ENCODE measurements at places on chromosomes 4 and X.

DNA sequence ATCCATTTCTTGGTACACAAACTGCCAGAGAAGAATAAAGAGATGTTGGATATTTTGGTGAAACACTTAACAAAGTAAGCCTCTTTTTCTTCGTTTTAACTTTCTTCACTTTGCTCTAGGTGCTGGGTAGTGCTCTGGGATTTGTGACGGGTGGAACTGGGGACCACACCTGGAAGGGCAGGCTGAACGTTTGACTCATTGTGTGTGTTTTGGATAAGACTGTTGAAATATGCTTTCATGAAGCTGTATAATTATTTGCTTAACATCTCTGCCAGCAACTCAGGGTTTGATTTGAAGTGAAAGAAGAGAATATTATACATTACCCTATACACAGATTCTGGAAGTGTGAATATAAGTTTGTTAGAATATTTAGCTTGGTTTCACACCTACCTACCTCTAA is 233.2 kb downstream of the ARHGAP10 start:
- DNase-seq = no peak

GRCh38 chrX:45001048-45001447 is 128.1 kb downstream of the KDM6A start:
- no peak for DNase-seq

- DNase-seq = no peak
Observed at GRCh38 chr4:55330241-55330640, 15.8 kb upstream of the SRD5A3 start.

- no peak for DNase-seq
Observed at GRCh38 chr4:122963216-122963615, 40.8 kb upstream of the NUDT6 start.

- no peak for DNase-seq
Observed at GRCh38 chr4:13430834-13431568, 53.1 kb downstream of the RAB28 start.

GRCh38 chr4:1603413-1604135 is 80.5 kb downstream of the FAM53A start:
- DNase-seq = no peak

- no peak for DNase-seq
Observed at GRCh38 chrX:20399728-20400414, 133.2 kb upstream of the RPS6KA3 start.

DNA sequence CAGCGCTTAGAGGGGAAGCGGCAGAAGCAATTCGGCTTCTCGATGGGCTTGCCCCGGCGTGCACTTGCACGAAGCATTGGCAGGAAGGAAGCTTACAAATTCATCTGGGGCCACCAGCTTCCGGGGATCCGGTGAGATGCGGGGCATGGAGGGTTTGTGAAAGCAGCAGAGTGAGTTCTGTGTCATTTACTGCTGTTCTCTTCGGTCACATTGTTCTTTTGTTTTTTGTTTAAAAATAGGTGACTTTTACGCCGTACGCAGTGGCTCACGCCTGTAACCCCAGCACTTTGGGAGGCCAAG is 47.0 kb downstream of the ASMT start:
- no peak for DNase-seq

GRCh38 chr4:157810137-157810774 is 362.6 kb downstream of the GASK1B start:
- no peak for DNase-seq

DNA sequence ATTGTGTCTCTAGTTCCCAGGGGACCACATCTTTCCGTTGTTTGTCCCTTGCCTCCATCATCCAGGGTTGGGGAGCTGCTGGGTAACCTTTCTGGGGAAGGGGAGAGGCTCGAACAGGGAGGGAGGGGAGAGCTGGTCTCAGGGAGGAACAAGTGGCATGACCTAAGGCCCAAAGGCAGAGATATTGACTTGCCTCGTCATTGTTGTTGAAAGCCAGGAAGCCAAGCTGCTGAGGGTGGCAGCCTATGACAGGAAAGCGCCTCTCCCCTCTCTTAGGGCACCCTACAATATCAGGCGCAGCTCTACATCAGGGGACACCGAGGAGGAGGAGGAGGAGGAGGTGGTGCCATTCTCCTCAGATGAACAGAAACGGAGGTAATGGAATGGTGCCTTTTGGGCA is 20.8 kb downstream of the ZNF185 start:
- no peak for DNase-seq

DNA sequence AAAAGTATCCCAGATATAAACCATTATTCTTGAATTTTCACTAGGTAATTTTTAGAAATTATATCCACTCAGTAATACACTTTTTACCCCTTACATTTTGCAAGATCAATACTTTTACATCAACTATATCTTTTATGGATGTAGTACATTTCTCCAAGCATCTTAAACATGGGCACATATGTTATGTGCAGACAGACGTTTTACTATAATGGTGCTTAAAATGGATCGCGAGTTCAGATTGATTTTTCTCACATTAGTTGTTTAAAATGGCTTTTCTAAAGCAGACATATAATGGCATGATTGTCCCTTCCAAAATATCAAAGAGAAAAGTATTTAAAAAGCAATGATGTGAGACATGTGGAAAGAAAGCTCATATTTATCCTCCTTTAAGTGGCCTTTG is 786.1 kb downstream of the PDHA2 start:
- no peak for DNase-seq

DNA sequence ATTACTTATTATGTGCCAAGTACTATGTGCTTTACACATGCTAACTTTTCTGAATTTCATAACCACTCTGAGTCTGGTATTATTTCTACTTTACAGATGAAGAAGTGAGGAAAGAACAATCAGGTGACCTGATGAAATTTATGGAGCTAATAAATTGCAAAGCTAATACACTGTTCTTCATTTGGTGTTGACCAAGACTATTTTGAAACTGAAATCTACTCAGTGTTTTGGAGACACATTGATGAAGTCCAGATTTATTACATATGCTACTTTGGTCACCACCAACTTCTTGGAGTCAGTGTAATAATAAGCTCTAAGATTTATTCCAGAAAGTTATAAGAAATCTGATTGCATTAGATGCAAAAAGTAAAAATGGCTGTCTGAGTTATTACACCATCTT is 637.9 kb downstream of the FAT4 start:
- no peak for DNase-seq

GRCh38 chr4:104693601-104694201 is 199.0 kb upstream of the CXXC4 start:
- DNase-seq = no peak

DNA sequence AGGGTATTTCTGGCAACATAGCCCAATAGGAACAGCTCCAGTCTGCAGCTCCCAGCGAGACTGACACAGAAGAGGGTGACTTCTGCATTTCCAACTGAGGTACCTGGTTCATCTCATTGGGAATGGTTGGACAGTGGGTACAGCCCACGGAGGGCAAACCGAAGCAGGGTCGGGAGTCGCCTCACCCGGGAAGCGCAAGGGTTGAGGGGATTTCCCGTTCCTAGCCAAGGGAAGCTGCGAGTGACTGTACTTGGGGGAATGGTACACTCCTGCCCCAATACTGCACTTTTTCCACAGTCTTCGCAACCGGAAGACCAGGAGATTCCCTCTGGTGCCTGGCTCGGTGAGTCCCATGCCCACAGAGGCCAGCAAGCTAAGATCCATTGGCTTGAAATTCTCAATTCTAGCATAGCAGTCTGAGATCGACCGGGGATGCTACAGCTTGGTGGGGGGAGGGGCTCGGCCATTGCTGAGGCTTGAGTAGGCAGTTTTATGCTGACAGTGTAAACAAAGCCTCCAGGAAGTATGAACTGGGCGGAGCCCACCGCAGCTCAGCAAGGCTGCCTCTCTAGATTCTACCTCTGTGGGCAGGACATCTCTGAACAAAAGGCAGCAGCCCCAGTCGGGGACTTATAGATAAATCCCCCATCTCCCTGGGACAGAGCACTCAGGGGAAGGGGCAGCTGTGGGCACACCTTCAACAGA is 14.0 kb upstream of the ADAD1 start:
- no peak for DNase-seq

GRCh38 chrX:44898411-44899221 is 25.6 kb downstream of the KDM6A start:
- no peak for DNase-seq

GRCh38 chrX:24963823-24964222 is 51.9 kb downstream of the ARX start:
- no peak for DNase-seq

GRCh38 chr4:89245459-89245858 is 62.1 kb downstream of the GPRIN3 start:
- DNase-seq = no peak

- DNase-seq = no peak
Observed at GRCh38 chr4:150673793-150674192, 91.8 kb downstream of the MAB21L2 start.

- DNase-seq = no peak
Observed at GRCh38 chr4:49063670-49064069, 77.6 kb downstream of the CWH43 start.

GRCh38 chr4:99323756-99324155 is 2.6 kb upstream of the ADH1B start:
- DNase-seq = no peak

DNA sequence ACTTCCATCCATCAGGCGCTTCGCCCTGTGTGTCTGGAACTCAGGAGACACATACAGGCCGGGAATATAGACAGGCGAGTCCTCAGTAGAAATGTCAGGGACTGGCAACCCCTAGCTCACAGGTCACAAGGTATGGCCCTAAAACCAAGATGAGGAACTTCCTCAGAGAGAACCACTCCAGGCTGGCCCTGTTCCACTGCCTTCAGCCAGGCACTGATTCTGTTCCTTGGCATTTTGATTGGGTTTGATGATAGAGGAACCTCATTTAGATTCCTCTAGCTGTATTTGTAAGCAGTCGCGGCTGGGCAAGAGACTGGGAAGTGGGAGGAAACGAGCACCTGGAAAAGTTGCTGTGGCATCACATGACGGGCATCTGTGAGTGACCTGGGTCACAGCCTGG is 8.1 kb downstream of the HPSE start:
- no peak for DNase-seq

- no peak for DNase-seq
Observed at GRCh38 chrX:134375691-134376090, 84.3 kb upstream of the HPRT1 start.

GRCh38 chrX:19133231-19133630 is 11.0 kb upstream of the ADGRG2 start:
- no peak for DNase-seq

GRCh38 chr4:100417565-100417964 is 100.3 kb downstream of the EMCN start:
- no peak for DNase-seq

DNA sequence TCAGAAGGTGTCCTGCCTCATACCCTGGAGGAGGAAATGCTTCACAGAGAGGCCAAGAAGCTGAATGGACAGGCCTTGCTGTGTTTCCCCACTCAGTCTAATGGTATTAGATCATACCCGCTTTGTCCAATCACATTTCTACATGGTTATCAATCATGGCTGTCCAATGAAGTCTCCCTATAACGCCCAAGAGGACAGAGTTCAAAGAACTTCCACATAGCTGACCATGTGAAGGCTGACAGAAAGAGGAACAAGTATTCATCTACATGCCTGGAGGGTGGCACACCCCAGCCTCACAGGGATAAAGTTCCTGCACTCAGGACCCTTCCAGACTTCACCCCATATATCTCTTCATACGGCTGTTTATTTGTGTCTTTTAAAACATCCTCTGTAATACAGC is 123.4 kb downstream of the MANBA start:
- DNase-seq = no peak

DNA sequence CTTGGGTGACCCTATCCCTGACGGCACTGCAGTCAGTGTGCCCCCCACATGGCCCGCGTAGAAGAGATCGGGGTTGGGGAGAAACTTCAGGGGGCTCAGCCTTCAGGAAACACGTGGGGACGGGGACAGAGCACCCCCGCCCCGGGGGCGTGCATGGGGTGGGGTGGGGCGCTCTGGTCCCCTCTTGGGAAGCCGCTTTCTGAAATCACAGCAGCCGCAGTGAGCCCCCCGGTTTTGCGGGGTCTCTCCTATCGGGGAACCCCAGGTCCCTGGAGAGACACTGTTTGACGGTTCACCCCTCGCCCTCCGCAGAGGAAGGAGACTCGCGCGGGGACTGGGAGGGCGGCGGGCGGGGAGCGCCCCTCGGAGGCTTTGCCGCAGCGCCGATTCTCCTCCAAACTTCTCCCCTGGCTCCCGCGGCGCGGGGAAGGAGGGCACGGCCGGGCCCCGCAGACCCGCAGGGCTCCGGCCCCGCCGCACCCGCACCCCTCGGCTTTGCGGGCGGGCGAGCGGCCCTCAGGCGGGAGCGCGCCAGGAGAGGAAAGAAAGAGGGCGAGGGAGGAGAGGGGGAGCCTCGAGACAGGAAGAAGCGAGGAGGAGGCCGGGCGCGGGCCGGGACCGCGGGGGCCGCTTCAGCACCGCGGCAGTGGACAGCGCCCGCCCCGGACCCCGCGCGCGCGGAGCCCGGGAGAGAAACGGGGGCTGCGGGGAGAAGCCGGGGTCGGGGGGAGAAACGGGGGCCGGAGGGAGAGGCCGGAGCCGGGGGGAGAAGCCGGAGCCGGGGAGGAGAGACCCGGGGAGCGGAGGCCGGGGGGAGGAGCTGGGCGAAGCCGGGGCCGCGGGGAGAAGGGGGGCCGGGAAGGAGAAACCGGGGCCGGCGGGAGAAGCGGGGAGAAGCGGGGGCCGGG is 612 bp downstream of the CPLX1 start:
- no peak for DNase-seq

- no peak for DNase-seq
Observed at GRCh38 chr4:117478702-117479101, 393.3 kb upstream of the TRAM1L1 start.

Measured in AG04449 (cell line).